ENCODE measurements at places on chromosomes 7 and 10.

GRCh38 chr7:7868572-7868899 lies 100.1 kb upstream of the GLCCI1 start:
- DNase-seq = no peak

DNA sequence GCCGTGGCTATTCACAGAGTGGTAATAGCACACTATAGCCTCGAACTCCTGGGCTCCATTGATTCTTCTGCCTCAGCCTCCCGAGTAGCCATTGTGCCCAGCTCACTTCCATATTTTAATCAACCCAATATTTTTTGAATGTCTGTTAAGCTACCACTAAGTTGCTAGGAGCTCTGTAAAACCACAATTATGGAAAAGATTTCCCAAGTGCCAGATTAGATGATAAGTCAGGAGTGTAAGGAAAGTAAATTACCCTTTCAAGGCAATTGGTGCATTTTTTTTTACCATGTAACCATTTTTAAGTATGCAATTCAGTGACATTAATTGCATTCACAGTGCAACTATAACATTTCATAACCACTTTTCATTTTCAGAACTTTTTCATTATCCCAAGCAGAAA lies 87.5 kb upstream of the GATAD1 start:
- no peak for DNase-seq

GRCh38 chr10:121583258-121583657 lies 15.0 kb downstream of the FGFR2 start:
- no peak for DNase-seq

DNA sequence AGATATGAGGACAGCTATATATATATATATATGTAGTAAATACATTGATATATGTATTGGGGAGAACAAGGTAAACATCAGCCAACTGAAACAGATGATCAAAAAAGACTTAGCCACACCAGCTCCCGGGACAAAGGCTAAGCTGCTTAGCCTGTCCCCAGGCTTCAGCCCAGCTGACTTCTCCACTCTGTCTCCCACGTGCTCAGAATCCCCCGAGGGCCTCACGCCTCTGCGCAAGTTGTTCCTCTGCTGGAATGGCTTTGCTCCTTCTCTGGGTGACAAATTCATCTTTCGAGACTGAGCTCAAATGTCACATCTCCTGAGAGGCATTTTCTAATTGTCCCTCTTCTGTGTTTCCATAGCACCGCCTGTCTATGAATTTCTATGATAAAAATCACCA lies 8.6 kb upstream of the INSIG1 start:
- DNase-seq = no peak

GRCh38 chr7:114567416-114567815 lies 152.8 kb downstream of the FOXP2 start:
- DNase-seq = no peak

DNA sequence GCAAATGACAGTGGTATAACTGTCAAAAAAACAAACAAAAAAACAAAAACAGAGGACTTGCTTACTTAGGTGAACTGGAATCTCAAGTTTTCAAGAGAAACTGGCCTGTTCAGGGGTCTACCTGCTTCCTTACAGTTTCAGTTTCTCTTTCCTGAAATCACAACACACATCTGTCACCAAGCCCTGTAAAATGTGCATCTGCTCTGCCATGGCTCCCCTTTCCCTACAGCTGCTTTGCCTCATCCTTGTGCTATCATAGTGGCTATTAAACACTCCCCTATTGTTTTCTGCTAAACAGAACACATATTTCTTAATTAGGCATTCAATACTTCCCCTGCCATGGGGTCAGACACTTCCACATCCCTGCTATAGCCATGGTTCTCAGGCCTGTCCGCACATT lies 37.6 kb downstream of the CPED1 start:
- DNase-seq = no peak

- no peak for DNase-seq
These were observed 13.7 kb upstream of the HOXA13 start for GRCh38 chr7:27213433-27214238.

DNA sequence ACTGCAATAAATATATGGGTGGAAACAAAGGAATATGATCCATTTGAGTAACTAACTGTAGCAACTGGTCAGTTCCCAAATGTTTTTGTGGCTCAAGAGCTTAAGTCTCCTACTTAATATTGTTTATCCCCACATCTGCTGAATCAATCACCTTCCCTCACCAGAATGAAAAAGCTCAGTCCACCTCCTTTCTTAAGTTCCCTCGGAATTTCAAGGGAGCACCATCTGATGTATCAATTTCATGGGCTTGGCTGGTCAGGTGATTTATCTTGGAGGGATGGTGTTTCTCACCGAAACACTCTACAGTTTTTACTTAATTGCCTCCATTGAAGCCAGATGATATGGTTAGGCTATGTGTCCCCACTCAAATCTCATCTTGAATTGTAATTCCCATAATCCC lies 176.6 kb downstream of the SEMA3E start:
- DNase-seq = no peak
